ENCODE measurements at places on chromosomes 4 and X.

DNA sequence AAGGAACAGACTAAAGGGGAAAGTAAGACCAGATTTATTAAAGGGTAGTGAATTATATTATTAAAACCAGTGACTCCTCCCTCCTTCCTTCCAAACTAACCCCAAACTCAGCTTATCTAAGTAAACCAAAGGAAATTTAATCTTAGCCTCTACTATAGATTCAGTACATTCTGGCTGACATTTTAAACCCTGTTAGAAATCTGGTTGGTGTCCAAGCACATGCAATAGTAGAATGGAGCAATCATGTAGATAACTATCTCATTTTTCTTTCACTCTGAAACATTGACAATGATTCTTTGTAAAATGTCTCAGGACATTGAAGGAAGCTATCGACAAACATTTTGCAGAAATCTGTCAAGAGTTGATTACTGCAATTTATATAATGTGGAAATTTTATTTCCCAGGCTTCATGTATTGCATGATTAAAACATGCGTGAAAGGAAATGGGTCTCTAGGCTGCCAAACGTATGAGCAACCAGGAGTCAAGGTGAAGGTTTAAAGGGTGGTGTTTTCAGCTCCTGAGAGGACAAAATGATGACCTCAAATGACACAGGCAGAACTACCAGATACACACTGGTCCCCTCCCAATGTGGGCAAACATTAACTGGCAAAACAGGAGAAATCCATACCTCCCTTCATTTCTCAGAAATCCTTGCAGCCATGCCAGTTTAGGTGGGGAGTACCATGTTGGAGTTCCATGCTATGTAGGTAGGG lies 58.2 kb upstream of the RBM47 start:
- no peak for DNase-seq

DNA sequence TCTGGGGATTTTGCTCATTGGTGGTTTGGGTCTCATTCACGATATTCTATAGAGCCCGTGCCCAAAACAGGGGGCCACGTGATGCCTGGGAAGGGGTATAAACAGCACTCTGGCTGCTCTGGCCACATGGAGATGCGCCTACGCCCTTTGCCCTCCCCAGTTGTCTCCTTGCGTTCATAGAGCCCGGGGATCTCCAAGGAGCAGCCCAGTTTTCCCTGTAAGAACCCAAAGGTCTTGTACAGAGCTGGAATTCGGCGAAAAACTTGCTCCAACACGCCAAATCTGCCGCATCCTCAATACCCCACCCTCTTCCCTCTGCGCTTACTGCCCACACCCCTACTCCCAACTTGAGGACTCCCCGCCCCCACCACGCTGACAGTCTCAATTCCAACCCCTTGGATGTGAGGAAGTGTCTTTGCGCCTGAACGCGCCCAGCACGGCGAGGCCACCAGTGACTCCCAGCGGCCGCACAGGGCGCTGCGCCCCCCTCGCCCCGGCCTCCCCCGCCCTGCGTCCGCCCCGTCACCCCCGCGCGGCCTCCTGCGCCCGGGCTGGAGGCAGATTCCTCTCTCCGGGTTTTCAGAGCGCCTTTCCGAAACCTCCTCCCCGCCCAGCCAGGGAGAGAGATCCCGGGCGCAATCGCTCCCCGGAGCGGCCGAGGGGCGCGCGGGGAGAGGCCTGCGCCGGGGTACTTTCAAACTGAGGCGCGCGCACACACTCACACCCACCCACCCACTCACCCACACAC lies at the start of gene NHS:
NHS (plus strand) TSS at position 582 of the 748 bp plus-strand sequence. CDS start 558 bp downstream, outside the sequence.
- DNase-seq, result no peak

GRCh38 chrX:43640482-43640881 lies 15.6 kb upstream of the MAOA start:
- DNase-seq, result no peak

DNA sequence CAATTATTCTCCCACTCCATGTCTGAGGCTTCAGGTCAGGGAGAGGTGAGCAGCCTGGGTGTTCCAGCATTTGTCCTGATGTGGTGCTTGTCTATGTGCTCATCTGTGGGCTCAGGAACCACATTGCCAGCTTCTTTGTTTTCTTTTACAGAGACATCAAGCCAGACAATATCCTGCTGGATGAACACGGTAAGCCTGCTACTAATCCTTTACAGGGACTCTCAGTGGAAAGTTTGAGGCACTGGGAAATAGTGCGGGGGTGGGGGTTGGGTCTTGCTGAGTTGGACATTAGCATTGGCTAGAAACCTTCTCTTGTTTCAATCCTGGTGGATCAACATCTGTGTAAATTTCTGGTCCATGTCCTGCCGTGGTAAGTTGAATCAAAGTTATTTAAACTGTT lies 310.3 kb downstream of the EVC2 start:
- no peak for DNase-seq

DNA sequence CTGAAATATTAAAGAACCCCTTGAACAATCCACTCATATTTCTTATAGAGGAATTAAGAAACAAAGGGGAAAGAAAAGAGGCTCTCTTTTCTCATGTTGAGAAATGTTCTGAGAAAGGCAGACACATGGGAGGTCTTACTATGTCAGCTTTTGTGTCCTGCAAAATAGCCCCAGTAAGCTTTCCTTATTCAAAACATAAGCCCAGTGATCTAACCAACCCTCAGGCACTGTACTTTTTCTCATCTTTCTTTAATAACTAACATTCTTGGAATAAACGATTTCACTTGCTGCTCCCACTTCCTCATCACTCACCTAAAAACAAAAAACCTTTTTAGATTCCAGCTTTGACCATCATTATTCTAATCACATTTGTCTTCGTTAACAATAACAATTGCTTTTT lies 115.9 kb downstream of the GLRA3 start:
- DNase-seq, result no peak

DNA sequence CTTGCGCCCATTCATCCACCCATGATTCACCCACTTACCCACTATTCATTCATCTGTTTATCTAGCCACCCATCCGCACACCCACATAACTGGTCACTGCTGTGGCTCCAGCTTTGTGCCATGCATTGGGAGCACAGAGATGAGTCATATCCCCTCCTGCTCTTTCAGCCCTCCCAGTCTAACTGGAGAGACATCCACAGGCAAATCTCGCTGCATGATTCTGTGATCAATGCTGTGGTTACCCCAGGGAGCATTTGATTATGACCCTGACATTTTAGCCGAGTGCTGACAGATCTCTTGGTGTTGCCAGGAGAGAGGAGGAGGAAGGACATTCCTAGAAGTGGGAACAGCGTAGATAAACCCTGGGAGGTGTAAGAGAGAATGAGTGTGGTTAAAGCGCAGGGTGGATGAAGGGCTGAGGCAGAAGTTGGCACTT lies 10.4 kb upstream of the PORCN start:
- no peak for DNase-seq

GRCh38 chr4:1451106-1451751 lies 45.0 kb upstream of the NKX1-1 start:
- DNase-seq, result no peak

DNA sequence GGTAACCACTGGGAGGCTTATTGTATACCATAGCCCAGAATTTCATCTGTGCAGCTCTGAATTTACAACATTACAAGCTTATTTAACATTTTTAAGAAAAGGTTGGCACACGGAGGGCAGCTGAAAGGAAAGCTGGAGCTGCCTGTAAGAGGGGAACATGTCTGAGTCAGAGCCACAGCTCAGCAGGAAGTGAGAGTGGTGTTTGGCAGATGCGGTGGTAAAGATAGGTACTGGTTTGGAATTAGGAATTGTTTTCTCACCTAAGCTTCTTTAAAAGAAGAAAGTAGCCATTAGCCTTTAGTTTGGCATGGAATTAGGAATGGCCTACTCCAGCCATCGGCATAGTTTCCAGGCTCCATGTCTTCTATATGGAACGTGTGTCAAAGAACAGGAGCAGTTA lies 172.5 kb upstream of the ANXA3 start:
- no peak for DNase-seq

DNA sequence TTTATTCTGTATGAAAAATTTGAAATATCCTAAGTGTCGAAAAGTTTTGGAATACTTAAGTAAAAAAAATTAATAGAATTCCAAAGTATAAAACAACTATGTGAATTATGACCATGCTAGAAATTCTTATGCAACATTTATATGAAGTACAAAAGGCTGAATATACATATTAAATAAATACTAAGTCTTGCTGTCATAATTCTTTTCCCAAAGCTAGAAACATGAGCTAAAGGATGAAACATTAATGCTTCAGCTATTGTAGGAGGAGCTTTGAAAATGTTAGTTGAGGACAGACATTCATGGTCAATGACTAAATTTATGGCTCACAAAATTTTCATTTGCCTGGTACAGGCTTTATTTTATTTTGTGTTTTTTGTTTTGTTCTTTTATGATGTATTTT lies 207.3 kb downstream of the GABRB1 start:
- no peak for DNase-seq

GRCh38 chr4:83440899-83441298 lies 14.7 kb downstream of the HELQ start:
- no peak for DNase-seq

GRCh38 chrX:139112432-139112831 lies 400.9 kb upstream of the FGF13 start:
- no peak for DNase-seq

GRCh38 chr4:183675625-183676024 lies 16.5 kb downstream of the TRAPPC11 start:
- no peak for DNase-seq

DNA sequence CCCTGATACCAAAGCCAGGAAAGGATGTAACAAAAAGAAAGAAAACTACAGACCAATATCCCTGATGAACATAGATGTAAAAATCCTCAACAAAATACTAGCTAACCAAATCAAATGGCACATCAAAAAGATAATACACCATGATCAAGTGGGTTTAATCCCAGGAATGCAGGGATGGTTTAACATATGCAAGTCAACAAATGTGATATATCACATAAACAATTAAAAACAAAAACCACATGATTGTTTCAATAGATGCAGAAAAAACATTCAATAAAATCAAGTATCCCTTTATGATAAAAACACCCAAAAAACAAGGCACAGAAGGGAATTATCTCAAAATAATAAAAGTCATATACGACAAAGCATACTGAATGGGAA lies 31.5 kb downstream of the ELF2 start:
- DNase-seq, result no peak

DNA sequence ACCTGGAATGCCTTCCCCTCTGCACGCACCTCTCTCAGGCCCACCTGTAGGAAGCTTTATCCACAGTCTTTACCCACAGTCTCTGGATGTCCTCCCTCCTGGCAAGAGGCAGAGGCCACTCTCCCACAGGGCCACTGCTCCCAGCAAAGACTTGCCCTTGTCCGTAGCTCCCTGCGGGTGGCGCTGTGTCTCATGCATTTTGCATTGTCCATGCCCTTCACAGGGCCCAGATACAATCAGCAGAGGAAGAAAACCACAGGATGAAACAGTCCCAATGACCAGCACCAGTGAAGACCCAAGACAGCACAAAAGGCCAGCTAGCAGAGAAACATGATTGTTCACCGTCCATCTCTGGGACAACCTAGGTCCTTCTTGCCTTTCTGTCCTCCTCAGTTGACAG lies 2.1 kb upstream of the NSG1 start:
- no peak for DNase-seq

GRCh38 chr4:187236209-187236890 lies 512.7 kb upstream of the FAT1 start:
- DNase-seq, result no peak

DNA sequence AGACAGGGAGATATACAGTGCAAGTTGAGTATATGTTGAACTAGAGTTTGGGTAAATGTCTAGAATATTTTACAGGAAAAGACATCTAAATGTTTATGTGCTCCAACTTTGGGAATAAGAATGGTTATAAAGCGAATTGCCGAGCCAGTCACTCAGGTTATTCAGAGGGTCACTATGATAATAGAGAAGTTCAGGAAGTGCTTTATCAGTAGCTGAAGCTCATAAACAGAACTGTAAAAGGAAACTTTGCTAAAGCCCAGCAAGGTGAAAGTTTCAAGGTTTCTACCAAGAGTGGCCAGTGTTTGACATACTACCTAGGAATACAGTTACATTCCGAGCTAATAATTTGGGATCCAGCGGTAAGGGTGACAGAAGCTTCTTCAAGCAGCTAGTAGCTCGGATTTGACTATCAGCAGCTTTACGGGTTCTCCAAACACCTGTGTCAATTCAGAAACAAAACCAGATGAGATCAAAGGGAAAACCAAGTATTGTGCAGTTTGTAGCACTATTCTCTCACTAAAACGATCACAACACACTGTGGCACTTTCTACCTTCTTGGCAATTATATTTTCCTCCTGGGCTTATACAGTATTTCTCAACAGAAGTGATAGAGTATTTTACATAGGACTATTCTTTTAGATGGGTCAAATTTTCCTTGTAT lies 17.2 kb upstream of the BCLAF3 start:
- DNase-seq, result no peak

GRCh38 chr4:123838474-123838873 lies 441.9 kb downstream of the SPRY1 start:
- no peak for DNase-seq

GRCh38 chrX:154967603-154968002 lies 54.9 kb downstream of the F8 start:
- DNase-seq, result no peak

DNA sequence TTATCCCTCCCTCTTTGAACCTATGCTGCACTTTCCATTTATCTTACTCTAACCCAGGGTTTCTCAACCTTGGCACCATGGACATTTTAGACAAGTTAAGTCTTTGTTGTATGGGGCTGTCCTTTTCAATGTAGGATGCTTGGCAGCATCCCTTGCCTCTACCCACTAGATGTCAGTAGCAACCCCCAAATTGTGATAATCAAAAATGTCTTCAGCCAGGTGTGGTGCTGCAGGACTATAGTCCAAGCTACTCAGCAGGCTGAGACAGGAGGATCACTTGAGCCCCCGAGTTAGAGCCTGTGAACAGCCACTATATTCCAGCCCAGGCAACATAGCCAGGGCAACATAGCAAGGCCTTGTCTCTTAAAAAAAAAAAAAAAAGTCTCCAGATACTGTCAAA lies 7.0 kb downstream of the LRCH2 start:
- DNase-seq, result peak; percentile 0

GRCh38 chr4:165678236-165678935 lies 194.7 kb upstream of the TLL1 start:
- DNase-seq, result no peak

DNA sequence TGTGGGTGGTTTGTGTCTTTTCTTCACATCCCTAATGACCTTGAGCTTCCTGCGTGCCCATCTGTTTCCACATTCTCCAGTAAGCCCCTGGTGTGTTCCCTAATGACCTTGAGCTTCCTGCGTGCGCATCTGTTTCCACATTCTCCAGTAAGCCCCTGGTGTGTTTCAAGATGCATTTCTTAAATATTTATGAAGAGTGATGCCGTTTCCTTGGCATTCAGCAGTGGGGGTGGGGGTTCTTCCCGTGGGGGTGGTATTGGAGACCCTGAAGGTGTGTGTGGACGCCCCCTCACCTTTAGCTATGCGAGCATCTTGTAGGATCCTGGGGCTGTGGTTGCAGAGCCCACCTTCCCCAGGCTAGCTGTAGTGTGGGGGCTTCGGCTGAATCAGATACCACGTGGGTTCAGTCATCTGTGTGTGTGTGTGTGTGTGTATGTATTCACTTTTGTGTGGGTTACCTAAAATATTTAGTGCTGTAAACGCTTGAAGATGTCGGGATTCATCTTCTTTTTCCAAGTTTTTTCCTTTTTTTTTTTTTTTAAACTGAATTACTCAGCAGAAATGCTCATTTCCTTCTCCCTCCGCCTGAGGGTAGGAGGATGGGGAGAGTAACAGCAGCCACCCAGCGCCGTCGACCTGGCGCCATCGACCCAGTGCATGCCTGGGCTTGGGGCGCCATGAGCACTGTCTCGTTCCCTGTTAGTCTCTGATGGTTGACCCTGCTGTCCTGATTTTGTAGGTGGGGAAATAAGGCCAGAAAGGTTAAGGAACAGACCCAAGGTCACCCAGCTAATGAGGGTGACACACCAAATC lies 9.9 kb downstream of the NSG1 start:
- no peak for DNase-seq

- DNase-seq, result no peak
Measured at GRCh38 chrX:140933016-140933415, 69.4 kb upstream of the SPANXB1 start.

All from cerebellar nuclear complex (tissue), 1 donor.